ENCODE measurements at places on chromosomes 4 and X. TPM values are rescaled to one million over a fixed set of nuclear protein-coding genes. Genes with fewer than 3 reads are reported as not detected.

GRCh38 chr4:122163301-122163700, 11.2 kb downstream of the BLTP1 start:
- H3K27me3 ChIP-seq: no peaks in the 10 kb centered on the region
- peaks cover 2% of the 10 kb centered on the region for H3K4me1 ChIP-seq
- DNase-seq: no peak
- H3K36me3 ChIP-seq: no peaks in the 10 kb centered on the region
- no peak overlapping the region for H3K4me3 ChIP-seq

AMTN gene
- not detected for polyA plus RNA-seq

DDX60 gene
- 2.1 TPM for polyA plus RNA-seq

PRRG1 gene
- polyA plus RNA-seq: 8.5 TPM

CYTL1 gene
- polyA plus RNA-seq: 5.8 TPM

DNA sequence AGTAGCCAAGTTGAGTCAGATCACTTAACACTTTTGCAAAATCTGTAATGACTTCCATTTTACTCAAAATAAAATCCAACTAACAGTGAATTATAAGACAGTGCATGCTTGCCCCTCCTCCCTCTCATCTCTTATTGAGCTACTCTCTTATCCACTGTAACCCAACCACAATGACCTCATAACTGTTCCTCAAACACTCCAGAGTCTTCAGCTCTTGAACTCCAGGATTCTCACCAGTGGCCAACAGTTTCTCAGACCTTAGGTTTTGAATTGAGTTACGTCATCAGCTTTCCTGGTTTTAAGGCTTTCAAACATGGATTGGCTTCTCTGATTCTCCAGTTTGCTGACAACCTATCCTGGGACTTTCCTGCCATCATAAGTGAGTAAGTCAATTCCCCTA, 938.3 kb downstream of the RAB28 start:
- no peaks in the 10 kb centered on the region for H3K27me3 ChIP-seq
- no peak overlapping the region for H3K27ac ChIP-seq
- no peaks in the 10 kb centered on the region for H3K36me3 ChIP-seq
- no peaks in the 10 kb centered on the region for H3K4me1 ChIP-seq
- DNase-seq: no peak
- no peak overlapping the region for H3K4me3 ChIP-seq

FATE1 gene
- polyA plus RNA-seq: not detected

DCAF4L1 gene
- 0.03 TPM for polyA plus RNA-seq

- peak; percentile 80 for DNase-seq
- H3K4me3 ChIP-seq: no peak overlapping the region
- peaks cover 2% of the 10 kb centered on the region for H3K4me1 ChIP-seq
- H3K36me3 ChIP-seq: no peaks in the 10 kb centered on the region
- H3K27ac ChIP-seq: no peak overlapping the region
Observed at GRCh38 chr4:30763321-30763727, 43.2 kb downstream of the PCDH7 start.

SASH3 gene
- polyA plus RNA-seq: not detected

GRCh38 chr4:110128029-110128428, 70.4 kb downstream of the ELOVL6 start:
- no peak overlapping the region for H3K4me3 ChIP-seq
- DNase-seq: no peak
- no peaks in the 10 kb centered on the region for H3K4me1 ChIP-seq
- H3K36me3 ChIP-seq: no peaks in the 10 kb centered on the region
- H3K27me3 ChIP-seq: no peaks in the 10 kb centered on the region

CT47B1 gene
- not detected for polyA plus RNA-seq

AMBN gene
- not detected for polyA plus RNA-seq

FSTL5 gene
- polyA plus RNA-seq: not detected

DNA sequence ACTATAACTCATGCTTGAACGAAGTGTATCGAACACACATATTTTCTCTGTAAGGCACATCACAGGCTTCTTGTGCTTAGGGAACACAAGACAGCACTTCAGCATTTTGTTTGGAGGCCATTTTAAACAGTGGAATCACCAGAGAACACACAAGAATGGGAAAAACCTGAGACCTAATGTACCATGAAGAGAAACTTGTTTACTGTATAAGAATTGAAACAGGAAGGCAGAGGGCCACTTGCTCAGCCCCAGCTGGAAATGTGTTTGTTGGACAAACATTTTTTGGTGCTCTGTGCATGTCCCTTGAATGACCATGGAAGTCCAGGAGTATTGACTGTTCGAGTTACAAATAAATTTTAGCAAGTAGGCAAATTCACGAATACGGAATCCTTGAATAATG, 47.5 kb downstream of the RAPGEF2 start:
- no peaks in the 10 kb centered on the region for H3K36me3 ChIP-seq
- DNase-seq: no peak
- peaks cover 8% of the 10 kb centered on the region for H3K4me1 ChIP-seq
- H3K27ac ChIP-seq: no peak overlapping the region
- no peaks in the 10 kb centered on the region for H3K27me3 ChIP-seq

- DNase-seq: no peak
- no peaks in the 10 kb centered on the region for H3K4me1 ChIP-seq
- no peak overlapping the region for H3K4me3 ChIP-seq
Observed at GRCh38 chrX:16141422-16142245, 18.3 kb downstream of the GRPR start.

ART3 gene
- polyA plus RNA-seq: 0.30 TPM

DNA sequence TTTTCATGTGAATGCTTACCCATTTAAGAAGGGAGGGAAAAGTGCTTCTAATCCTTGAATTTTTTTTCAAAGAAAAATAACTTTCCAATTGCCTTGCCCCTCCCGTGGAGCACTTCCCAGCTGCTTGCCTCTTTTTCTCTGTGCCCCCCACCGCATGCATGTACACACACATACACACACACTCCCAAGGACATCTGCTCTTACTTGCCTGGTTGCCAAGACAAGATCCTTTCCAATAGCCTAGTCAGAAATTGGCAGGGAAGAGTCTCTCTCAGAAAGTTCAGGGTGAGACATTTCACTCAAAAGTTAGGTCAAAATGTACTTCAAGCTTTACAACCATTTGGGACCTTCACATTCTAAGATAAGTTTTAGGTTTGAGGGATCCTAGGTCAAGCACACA, 10.9 kb downstream of the HHIP start:
- DNase-seq: peak; percentile 16
- H3K36me3 ChIP-seq: no peaks in the 10 kb centered on the region
- peaks cover 3% of the 10 kb centered on the region for H3K4me1 ChIP-seq

GRCh38 chrX:259692-260355, 21.4 kb upstream of the PLCXD1 start:
- no peaks in the 10 kb centered on the region for H3K36me3 ChIP-seq
- H3K27me3 ChIP-seq: no peaks in the 10 kb centered on the region
- no peak overlapping the region for H3K27ac ChIP-seq
- H3K4me3 ChIP-seq: no peak overlapping the region
- no peaks in the 10 kb centered on the region for H3K4me1 ChIP-seq

- no peak overlapping the region for H3K27ac ChIP-seq
- DNase-seq: no peak
- no peaks in the 10 kb centered on the region for H3K36me3 ChIP-seq
- H3K4me1 ChIP-seq: no peaks in the 10 kb centered on the region
Observed at GRCh38 chr4:10917566-10917965, 233.0 kb upstream of the CLNK start.

DNA sequence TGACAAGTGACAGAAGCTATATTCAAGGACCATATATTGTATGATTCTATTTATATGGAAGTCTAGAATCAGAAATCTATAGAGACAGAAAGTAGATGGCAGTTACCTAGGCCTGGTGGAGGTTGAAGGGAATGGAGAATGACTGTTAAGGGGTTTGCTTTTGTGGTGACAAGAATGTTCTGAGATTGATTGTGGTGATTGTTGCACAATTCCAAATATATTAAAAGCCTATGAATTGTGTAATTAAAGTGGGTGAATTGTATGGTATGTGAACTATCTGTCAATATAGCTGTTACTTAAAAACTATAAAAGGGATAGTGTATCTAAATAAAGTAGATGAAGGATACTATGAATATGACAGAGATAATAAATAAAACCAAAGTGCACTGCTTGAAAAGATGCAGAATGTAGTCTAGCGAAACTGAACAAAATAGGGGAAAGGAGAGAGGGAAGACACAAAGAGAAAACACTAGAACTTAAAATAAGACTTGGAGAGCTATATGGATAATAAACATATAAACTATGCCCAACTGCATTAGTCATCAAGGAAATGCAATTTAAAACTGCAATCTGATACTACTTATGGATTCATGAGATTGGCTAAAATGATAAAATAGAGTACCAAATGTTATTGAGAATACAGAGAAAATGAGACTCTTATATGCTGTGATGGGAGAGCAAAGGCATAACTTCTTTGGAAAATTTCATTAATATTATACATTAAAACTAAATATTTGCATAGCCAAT, 82.1 kb upstream of the BANK1 start:
- DNase-seq: no peak
- no peaks in the 10 kb centered on the region for H3K27me3 ChIP-seq
- no peaks in the 10 kb centered on the region for H3K36me3 ChIP-seq
- H3K27ac ChIP-seq: no peak overlapping the region

GRCh38 chr4:52665592-52665991, 6.5 kb upstream of the USP46 start:
- H3K4me3 ChIP-seq: no peak overlapping the region
- H3K27ac ChIP-seq: no peak overlapping the region
- DNase-seq: no peak
- no peaks in the 10 kb centered on the region for H3K27me3 ChIP-seq

- H3K27ac ChIP-seq: no peak overlapping the region
- peak; percentile 63 for DNase-seq
- H3K36me3 ChIP-seq: no peaks in the 10 kb centered on the region
- no peaks in the 10 kb centered on the region for H3K4me1 ChIP-seq
- no peaks in the 10 kb centered on the region for H3K27me3 ChIP-seq
Observed at GRCh38 chr4:114264877-114265291, 285.4 kb upstream of the ARSJ start.

- no peaks in the 10 kb centered on the region for H3K27me3 ChIP-seq
- peak overlapping the region; percentile 92 for H3K4me3 ChIP-seq
- H3K4me1 ChIP-seq: peaks cover 4% of the 10 kb centered on the region
- DNase-seq: peak; percentile 4
- peaks cover 3% of the 10 kb centered on the region for H3K36me3 ChIP-seq
- peak overlapping the region; percentile 60 for H3K27ac ChIP-seq
Observed at GRCh38 chr4:1290165-1290977, 680 bp downstream of the MAEA start.

ARHGEF38 gene
- not detected for polyA plus RNA-seq

DNA sequence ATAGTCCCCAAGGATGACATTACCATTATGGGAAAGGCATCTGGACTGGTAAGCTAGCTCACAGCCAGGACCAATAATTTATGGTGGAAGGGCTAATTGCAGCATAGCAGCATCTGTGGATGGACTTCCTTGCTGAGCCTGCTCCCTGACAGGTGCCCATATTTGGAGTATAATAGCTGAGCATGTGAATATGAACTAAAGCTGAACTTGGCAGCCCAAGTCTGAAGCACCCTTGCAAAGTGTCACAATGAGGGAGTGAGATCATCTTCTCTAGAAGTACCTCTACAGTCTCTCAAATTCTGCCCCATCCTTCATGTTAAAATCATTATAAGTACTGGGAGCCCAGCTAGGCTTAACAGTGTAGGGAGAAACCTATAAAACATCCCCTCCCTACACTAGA, 128.2 kb upstream of the INPP4B start:
- H3K27me3 ChIP-seq: no peaks in the 10 kb centered on the region
- H3K27ac ChIP-seq: no peak overlapping the region
- H3K4me1 ChIP-seq: no peaks in the 10 kb centered on the region
- no peak overlapping the region for H3K4me3 ChIP-seq
- H3K36me3 ChIP-seq: no peaks in the 10 kb centered on the region

KIF4A gene
- polyA plus RNA-seq: 10.0 TPM

DNA sequence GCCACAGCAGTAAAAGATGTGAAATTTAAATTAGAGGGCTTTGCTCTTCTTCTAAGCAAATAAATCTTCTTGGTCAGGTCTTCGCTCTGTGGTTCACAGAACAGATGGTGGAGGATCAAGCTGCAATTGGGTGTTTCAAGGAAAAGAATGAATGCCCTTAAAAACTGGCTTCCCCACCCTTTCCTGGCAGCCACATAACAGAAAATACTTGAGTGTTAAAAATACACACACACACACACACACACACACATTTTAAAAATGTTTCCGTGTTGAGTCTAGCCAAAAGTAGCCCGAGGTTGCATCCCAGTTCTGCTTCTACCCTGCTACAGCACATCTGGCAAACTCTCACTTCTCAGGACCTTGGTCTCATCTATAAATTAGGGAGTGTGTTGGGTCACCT, 56.7 kb upstream of the FGFBP2 start:
- H3K4me3 ChIP-seq: no peak overlapping the region
- H3K27me3 ChIP-seq: peaks cover 38% of the 10 kb centered on the region
- no peaks in the 10 kb centered on the region for H3K36me3 ChIP-seq
- no peaks in the 10 kb centered on the region for H3K4me1 ChIP-seq
- DNase-seq: no peak
- no peak overlapping the region for H3K27ac ChIP-seq

DNA sequence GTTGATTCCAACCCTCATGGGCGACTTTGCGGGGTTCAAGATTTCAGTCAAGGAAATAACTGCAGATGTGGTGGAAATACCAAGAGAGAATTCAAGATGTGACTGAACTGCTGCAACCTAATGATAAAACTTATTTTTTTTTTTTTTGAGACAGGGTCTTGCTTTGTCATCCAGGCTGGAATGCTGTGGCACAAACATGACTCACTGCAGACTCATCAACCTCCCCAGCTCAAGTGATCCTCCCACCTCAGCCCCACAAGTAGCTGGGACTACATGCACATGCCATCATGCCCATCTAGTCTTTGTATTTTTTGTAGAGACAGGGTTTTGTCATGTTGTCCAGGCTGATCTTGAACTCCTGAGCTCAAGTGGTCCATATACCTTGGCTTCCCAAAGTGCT, 19.5 kb upstream of the WDFY3 start:
- H3K4me3 ChIP-seq: no peak overlapping the region
- H3K27ac ChIP-seq: no peak overlapping the region
- peak; percentile 78 for DNase-seq
- no peaks in the 10 kb centered on the region for H3K27me3 ChIP-seq
- H3K36me3 ChIP-seq: no peaks in the 10 kb centered on the region

RBMX2 gene
- 11.4 TPM for polyA plus RNA-seq

GRCh38 chr4:15024386-15024785, 22.1 kb downstream of the CPEB2 start:
- H3K36me3 ChIP-seq: peaks cover 7% of the 10 kb centered on the region
- peak; percentile 30 for DNase-seq
- H3K27ac ChIP-seq: no peak overlapping the region
- H3K27me3 ChIP-seq: no peaks in the 10 kb centered on the region
- H3K4me1 ChIP-seq: peaks cover 2% of the 10 kb centered on the region

- no peak overlapping the region for H3K4me3 ChIP-seq
- no peaks in the 10 kb centered on the region for H3K27me3 ChIP-seq
- H3K27ac ChIP-seq: no peak overlapping the region
- peaks cover 23% of the 10 kb centered on the region for H3K36me3 ChIP-seq
- DNase-seq: peak; percentile 19
Observed at GRCh38 chr4:39846120-39846519, 131.6 kb downstream of the PDS5A start.

SYN1 gene
- polyA plus RNA-seq: 0.56 TPM

GPRIN3 gene
- polyA plus RNA-seq: not detected

DNA sequence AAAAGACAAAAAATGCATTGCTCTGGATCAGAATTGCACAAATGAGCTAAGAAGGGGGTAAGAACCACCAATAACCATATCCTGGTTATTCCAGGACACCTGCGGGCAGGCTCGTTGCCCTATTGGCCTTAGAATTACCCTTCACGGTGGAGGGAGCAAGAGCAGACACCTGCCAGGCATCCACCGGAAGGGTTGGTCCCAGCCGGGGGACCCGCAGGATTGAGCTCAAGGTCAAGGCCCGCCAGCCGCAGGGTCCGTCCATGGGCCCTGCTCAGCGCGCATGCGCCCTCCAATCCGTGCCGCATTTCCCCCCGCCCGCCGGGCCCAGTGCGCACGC, 575 bp downstream of the SLC25A6 start:
- H3K27me3 ChIP-seq: no peaks in the 10 kb centered on the region
- no peaks in the 10 kb centered on the region for H3K4me1 ChIP-seq
- peak overlapping the region; percentile 67 for H3K27ac ChIP-seq
- no peak for DNase-seq

ETDB gene
- polyA plus RNA-seq: not detected
